ENCODE measurements at places on chromosomes 1 and 21.

- DNase-seq = no peak
Observed at GRCh38 chr1:181503171-181503810, 20.0 kb downstream of the CACNA1E start.

GRCh38 chr1:57986432-57986831 lies 560.1 kb downstream of the OMA1 start:
- DNase-seq = no peak

DNA sequence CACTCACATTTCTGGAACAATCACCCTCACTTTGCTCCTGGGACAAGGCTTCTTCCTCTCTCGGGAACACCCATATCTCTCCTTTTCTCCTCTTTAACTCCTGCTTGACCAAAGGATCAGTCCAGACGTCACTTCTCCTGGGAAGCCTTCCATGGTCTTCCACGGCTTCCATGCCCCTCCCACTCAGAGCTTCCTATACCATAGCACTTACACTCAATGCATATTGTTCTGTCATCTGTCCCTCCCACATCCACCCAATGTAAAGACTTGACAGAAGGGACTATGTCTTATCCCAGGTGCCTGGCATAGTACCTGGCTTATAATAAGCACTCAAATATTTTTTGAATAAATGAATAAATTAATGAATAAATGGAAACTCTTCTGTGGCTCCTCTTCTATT lies 28.2 kb downstream of the CD34 start:
- DNase-seq = no peak

GRCh38 chr1:241391926-241392710 lies 35.1 kb upstream of the RGS7 start:
- DNase-seq = no peak

- DNase-seq = no peak
Observed at GRCh38 chr1:160553778-160554177, 25.5 kb downstream of the CD84 start.

- DNase-seq = no peak
Observed at GRCh38 chr1:41566969-41567368, 82.5 kb upstream of the EDN2 start.

DNA sequence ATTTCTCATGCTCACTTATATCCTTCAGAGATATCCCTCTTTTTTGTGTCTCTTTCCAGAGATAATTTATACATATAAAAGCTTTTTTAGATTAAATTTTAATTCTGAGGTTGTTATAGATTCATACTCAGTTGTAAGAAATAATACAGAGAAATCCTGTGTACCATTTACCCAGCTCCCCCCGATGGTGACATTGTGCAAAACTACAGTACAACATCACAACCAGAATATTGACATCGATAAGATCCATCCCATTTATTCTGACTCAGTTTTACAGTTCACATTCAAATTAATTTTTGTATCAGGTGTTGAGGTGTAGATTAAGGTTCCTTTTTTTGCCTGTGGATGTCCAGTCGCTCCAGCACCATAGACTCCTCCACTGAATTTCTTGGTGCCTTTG lies 14.3 kb downstream of the DMRTB1 start:
- DNase-seq = no peak

DNA sequence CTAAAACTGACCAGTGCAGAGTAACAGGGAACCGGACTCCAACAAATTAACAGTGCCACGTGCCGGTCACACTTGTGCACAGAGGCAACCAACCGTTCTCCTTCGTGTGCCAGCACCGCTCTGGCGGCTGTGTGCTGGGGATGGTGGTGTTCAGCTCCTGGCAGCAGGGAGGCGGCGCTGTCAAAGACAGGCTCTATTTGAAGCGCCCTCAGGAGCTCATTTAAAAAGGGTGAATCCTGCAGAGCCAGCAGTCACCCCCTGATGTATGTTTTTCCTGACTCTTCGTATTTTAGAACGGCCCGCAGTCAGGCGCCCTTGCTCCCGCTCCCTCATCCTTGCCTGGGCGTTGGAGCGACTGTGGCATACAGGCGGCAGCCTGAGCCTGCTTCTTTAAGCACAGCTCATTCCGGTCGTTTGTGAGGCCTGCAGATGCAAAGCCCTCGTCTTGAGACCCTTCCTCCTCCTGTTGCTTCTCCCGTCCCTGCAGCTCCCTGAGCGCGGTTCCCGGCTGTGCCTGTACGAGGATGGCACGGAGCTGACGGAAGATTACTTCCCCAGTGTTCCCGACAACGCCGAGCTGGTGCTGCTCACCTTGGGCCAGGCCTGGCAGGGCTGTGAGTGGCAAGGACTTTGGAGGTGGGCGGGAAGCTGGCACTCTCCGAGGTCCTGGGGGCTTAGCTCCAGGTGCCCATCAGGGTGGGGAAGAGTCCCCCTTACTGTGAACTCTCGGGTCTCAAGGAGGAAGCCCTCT lies 1.1 kb downstream of the DFFB start:
- DNase-seq = no peak

- DNase-seq = no peak
Observed at GRCh38 chr1:44721485-44722361, 9.2 kb downstream of the RNU5D-1 start.

GRCh38 chr1:61486783-61487536 lies 238.0 kb downstream of the TM2D1 start:
- DNase-seq = no peak

- DNase-seq = no peak
Observed at GRCh38 chr1:236103059-236103458, 38.2 kb upstream of the NID1 start.

All from left ventricle myocardium superior (tissue), 1 donor.